ENCODE measurements at places on chromosomes 13 and 19.

DNA sequence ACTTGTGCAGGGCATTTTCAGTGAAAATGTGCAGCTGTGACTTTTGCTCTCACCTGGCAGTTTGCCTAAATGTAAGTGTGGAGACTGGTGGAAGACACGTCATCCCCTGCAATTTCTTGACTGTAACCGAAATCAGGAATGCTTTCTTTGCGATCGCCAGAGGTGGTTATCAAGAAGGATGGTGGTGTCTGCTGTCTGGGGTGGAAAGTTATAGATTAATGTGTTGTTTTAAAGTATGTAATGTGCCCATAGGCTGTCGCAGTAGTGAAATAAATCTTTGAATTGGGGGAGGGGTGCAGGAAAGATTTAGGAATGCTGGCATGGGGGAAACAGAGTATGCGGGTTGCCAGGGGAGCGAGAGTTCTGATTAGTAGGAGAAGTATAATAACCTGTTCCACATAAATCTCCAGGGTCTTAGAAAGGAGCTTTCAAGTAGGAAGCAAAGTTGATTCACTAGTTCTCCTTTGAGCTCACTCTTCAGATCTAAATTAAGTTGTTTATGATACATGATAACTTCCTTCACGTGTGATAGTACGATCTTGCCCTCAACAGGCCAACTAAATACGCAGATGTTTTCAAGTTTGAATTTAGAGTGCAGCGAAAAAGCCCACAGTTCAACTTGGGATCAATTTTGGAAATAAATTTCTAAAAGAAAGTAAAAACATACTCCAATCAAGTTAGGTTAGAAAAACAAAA lies 1520.0 kb upstream of the SLC10A2 start:
- DNase-seq, result peak; percentile 54

DNA sequence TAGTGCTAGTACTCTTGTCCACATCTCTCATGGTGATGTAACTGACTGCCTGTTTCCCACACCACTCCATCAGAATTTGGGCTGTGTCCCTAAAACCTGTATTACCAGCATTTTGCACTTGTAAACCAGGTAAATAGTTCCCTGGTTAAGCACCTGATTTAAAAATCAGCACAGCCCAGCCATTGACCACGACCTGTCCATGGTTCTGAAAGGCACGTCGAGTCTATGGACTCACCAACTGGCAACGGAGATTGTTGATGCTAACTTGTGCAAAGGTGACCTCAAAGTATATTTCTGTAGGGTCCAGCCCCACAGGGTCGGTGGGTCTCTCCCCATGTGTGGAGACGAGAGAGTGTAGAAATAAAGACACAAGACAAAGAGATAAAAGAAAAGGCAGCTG lies 46.7 kb upstream of the ZNF835 start:
- DNase-seq, result no peak

GRCh38 chr19:58334691-58335249 lies 8.0 kb downstream of the ZSCAN22 start:
- no peak for DNase-seq

DNA sequence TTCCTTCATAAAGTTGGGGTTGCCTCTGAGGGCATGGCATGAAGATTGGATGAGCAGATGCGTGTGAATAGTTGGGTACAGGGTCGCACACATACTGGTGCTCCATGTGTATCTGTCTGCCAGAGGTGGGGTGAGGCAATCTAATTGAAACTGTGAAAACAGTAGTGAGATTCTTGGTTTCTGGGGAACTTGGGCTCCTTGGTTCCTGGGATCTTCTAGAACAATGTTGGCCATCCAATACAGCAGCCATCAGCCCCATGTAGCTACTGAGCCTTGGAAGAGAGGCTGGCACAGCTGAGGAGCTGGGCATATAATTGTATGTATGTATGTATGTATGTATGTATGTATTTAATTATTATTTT lies 616 bp downstream of the FCHO1 start:
- no peak for DNase-seq

- no peak for DNase-seq
Measured at GRCh38 chr13:27442797-27443196, 7.6 kb downstream of the MTIF3 start.

DNA sequence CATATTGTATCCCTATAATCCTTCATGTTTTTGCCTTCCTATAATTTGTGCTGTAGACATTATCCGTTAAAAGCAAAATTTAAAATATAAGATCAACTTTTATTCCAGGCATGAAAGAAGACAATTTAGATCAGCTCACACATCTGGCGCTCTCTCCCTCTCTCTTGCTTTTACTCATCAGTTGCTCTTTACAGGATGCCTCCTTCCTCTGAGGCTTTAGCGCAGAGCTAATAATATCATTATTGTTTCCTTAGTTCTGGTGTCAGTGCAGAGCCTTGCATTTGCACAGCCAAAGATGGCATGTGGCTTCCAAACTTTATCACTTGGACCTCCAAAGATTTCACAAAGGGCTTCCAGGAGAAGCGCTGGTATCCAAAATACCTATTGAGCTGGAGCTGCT lies 295.1 kb downstream of the FGF9 start:
- no peak for DNase-seq

DNA sequence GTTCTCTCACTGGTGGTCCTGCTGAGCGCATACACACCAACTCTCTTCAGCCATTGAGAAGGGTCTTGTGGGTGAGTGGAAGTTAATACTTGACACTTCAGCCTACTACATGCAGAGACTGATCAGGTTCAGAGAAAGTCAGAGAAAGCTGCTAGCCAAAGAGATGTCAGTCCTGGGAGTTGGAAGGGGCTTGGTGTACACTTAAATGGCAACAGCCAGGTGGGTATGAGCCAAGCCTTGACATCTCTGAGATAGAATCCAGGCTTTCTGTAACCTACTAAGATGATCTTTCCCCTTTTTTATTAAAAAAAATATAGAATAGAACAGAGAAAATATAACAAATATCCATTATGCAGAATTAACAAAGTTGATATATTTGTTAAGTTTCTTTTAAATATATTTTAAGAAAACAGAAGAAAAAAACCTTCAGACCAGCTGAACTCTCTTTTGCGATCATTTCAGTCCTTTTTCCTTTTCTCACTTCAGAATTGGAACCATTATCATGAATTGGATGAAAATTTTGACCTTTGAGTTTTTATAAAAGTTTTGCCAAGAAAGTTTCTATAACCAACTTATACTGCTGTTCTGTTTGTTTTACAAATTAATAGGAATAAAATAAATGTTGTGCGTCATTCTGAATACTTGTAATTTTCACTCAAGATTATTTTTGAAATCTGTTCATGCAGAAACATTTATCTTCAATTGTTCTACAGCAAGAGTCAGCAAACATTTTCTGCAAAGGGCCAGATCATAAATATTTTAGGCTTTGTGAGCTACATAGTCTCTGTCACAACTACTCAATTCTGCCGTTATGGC lies 153.0 kb downstream of the RFC3 start:
- DNase-seq, result no peak

- peak; percentile 81 for DNase-seq
Measured at GRCh38 chr13:33236021-33236420, 49.5 kb downstream of the STARD13 start.

GRCh38 chr13:101624210-101624922 lies 171.9 kb downstream of the ITGBL1 start:
- DNase-seq, result no peak

- DNase-seq, result no peak
Measured at GRCh38 chr19:17214508-17215126, 540 bp upstream of the USE1 start.

DNA sequence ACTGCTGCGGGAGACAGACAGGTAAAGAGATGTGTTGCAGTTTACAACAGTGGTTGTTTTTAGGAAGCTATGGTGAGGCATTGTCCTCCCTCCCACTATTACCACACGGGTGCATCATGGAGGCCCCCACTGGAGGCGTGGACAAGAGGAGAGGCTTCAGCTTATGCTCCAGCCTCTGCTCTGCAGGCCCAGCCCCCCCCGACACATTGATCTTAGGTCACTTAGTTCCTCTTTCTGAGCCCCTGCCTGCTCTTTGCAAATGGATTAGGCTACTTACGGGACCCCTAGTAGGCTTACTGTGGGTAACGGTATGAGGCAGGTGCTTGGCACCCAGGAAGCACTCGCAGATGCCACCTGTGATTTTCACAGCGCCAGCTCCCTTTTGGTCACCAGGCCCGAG lies 123.9 kb downstream of the SLC7A1 start:
- DNase-seq, result no peak

DNA sequence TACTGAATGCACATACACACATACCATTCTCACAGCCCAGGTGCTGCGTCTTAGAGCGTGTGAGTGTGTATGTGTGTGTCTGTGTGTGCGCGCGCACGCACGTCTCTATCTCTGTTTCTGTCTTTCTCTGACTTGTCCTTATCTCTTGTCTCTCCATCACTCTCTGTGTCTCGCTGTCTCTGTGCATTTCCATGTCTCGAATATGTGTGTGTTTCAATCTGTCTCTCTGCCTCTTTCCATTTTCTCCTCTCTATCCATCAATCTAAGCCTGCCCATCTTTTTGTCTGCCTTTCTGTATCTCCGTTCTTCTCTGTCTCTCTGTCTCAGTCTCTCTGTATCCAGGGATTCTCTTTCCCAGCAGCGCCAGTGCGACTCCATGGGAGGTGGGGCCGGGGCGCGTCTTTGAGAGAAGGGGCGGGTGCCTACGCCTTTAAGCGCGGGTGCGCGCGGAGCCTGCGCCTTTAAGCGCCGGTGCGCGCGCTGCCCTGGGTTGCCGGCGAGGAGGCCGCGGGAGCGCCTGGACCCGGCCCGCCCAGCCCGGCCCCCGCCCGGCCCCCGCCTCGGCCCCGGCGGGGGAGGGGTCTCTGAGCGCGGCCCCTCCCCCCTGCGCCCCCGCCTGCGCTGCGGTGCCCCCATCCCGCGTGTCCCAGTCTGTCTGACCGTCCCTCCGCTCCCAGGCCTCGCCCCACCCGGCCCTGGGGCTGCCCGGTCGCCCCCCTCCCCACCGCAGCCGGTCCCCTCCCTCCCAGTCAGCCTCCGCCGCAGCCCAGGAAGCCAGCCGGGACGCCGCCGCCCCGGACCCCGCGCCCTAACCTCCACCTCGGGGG lies at the start of gene LRFN3:
Gene LRFN3 (plus strand): TSS at position 464 of the 827 bp plus-strand sequence. CDS start 3,052 bp downstream, outside the sequence.
- peak; percentile 90 for DNase-seq

DNA sequence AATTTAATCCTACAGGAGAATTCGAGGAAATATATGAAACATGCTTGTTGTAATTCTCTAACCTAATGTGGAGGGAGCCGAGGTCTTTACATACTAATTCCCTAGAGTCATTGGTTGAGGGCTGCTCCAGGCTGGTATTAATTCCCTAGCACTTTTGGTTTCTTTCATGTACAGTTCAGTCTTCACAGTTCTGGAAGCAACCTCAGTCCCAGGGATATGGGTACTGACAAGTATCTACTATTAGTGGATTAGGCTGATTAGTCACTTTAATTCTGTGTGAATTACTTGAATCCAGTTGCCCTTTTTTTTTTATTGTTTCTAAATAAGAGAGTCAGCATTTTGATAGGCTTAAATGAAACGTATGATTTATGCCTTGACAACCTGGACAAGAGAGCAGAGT lies 172.3 kb upstream of the HTR2A start:
- no peak for DNase-seq

DNA sequence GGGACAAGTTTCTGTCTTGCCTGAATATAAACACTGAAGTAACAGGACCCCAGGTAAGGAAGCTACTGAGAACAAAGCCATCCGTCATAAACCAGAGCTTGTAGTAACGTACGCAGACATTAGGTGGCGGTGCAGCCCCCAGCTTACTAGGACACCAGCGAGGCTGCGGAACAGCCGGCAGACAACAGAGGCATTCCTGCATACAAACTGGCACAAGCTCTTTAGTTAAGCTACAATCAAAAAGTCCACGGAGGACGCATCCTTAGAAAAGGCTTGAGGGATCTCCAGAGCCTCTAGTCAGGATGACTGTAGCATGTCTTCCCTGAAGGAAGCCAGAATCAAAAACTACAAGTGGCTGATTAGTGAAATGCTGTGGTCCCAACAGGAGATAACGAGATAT lies 26.2 kb downstream of the ZNF160 start:
- peak; percentile 21 for DNase-seq

GRCh38 chr13:29319451-29319850 lies 276.0 kb downstream of the SLC7A1 start:
- no peak for DNase-seq

GRCh38 chr13:31236211-31236786 lies 36.5 kb downstream of the B3GLCT start:
- peak; percentile 38 for DNase-seq

GRCh38 chr19:12331211-12331941 lies 2.1 kb downstream of the ZNF563 start:
- DNase-seq, result no peak
